ENCODE measurements at places on chromosomes 5 and 9. TPM values are rescaled to one million over a fixed set of nuclear protein-coding genes. Genes with fewer than 3 reads are reported as not detected.

Gene CMYA5
- total RNA-seq = 39.5 TPM

Gene ADAMTS12
- total RNA-seq = 28.0 TPM

Gene MRRF
- total RNA-seq = 35.9 TPM

Gene FBN2
- total RNA-seq = 145 TPM

Gene KIF4B
- total RNA-seq = 0.33 TPM

Gene THBS4
- 217 TPM for total RNA-seq

Gene PCDHGB6
- 15.1 TPM for total RNA-seq

Gene LHX3
- 18.5 TPM for total RNA-seq

Gene CERCAM
- total RNA-seq = 50.6 TPM

Gene POLR1E
- 30.1 TPM for total RNA-seq

Gene LRRC19
- not detected for total RNA-seq

Gene MVB12B
- 34.1 TPM for total RNA-seq

Gene IFNA7
- total RNA-seq = not detected

Gene TMEFF1
- 29.2 TPM for total RNA-seq

Gene PCDHB4
- 4.5 TPM for total RNA-seq

Gene ORM2
- not detected for total RNA-seq

Gene OSMR
- total RNA-seq = 13.9 TPM

Gene OBP2B
- total RNA-seq = not detected

Gene STING1
- 20.9 TPM for total RNA-seq

Gene MEIKIN
- total RNA-seq = 0.55 TPM

Gene KIF27
- total RNA-seq = 26.2 TPM

Gene PHYHD1
- 19.4 TPM for total RNA-seq

Gene IRX1
- total RNA-seq = 13.0 TPM

Gene TYRP1
- 326 TPM for total RNA-seq

Gene ZNF300
- total RNA-seq = 39.5 TPM

Gene SH3RF2
- total RNA-seq = 1.6 TPM

Gene SPATA31A1
- not detected for total RNA-seq

Gene IL5
- total RNA-seq = not detected

Gene SHOC1
- total RNA-seq = not detected

Gene TEX53
- not detected for total RNA-seq

Gene CARD9
- total RNA-seq = 7.9 TPM

Gene SLC34A3
- not detected for total RNA-seq

Gene CMBL
- 13.4 TPM for total RNA-seq

Gene OLFML2A
- 62.5 TPM for total RNA-seq

Gene SH2D3C
- 10.7 TPM for total RNA-seq

Gene HCN1
- 31.2 TPM for total RNA-seq

Gene UGT3A2
- 1.7 TPM for total RNA-seq

Gene NXNL2
- 2.4 TPM for total RNA-seq

Gene JAKMIP2
- total RNA-seq = 18.3 TPM

Gene NOTCH1
- 156 TPM for total RNA-seq

Gene HACD4
- total RNA-seq = 5.1 TPM

Gene DNLZ
- 4.3 TPM for total RNA-seq

Gene DBN1
- 132 TPM for total RNA-seq

Gene PCDHAC1
- total RNA-seq = 7.6 TPM

Gene PRR16
- 5.5 TPM for total RNA-seq

Gene KCNN2
- 7.7 TPM for total RNA-seq
